ENCODE measurements at places on chromosomes 4 and X.

DNA sequence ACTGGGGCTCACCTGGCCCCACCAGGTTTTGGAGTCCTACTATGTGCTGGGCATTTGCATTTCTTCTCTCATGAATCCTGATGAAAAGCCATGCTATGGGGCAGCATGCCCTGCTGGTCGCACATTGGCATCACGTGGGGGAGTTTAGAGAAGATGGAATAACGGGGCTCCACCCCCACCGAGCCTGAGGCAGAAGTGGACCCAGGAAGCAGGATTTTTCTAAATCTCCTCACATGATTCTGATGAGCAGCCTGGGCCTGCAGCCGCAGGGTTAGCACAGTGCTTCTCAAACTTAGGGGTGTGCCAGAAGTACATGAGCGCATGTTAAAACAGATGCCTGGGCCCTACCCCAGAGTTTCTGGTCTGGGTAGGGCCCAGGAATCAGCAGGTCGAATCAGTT lies 4.6 kb upstream of the SORCS2 start:
- DNase-seq = no peak

DNA sequence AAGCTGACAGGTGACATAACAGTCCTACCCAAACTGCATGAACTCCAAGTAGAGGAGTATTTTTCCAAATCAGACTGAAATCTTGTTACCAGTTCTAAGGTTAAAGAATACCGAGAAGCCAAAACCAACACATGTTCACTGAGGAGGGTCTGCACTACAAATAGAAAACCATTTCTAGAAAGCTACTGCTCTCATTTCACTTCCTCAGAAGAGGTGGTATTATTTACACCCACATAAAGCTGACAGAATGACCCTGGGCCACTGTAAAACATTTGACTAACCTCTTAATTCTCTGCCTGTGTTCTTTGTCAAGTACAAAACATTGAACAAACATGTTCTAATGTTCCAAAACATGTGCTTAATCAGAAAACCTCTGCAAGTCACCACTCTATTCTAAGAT lies 95.8 kb downstream of the IQCM start:
- DNase-seq = no peak

GRCh38 chr4:122710434-122711308 lies 21.8 kb upstream of the BBS12 start:
- DNase-seq = peak; percentile 58

DNA sequence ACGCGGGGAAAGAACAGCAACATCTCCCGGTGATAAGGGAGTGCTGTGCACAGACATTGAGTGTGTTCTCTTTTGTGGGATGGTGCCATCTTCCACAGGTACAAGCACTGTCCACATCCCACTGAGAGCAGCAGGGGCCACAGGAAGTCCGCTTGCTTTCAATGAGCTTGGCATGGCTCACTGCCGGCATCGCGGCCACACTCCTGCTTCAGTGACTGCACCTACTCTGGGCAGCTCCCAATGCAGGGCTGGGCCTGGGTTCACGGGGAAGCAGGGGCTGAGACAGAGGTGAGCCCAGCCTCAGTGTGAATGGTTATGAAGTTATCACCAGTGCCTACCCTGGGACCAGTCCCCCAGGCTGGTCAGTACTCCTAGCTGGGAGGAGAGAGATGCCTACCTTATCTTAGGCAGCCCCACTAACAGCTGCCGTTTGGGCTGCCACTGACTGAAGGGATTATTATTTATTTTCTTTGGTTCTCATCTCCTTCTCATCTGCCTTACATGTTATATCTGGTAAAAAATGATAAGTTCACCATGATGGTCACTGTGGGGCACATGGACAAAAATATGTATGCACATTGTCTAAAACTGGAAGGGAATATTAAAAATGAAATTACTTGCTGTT lies 99.2 kb downstream of the MGST2 start:
- no peak for DNase-seq

- DNase-seq = peak; percentile 35
These were observed at the start of gene NPFFR2 for GRCh38 chr4:72031868-72032608. TSS of gene NPFFR2 (plus strand) at chr4:72032000. CDS start at chr4:72128592, 96,592 bp downstream.

DNA sequence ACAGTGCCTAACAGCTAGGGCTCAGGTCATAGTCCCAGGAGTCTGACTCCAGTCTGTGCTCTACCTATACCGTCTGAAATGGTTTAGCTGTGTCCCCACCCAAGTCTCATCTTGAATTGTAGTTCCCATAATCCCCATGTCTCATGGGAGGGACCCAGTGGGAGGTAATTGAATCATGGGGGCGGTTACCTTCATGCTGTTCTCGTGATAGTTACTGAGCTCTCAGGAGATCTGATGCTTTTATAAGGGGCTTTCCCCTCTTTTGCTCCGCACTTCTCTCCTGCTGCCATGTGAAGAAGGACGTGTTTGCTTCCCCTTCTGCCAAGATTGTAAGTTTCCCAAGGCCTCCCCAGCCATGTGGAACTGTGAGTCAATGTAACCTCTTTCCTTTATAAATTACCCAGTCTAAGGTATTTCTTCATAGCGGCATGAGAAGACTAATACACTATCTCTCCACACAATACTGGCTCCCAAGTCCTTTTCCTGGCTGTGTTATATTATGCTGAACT lies 110.8 kb downstream of the AFAP1 start:
- DNase-seq = no peak

All from tongue (tissue), 3 donors.